Tibial artery (tissue), 4 donors: ENCODE measurements at places on chromosomes 11 and 22.

- H3K36me3 ChIP-seq, result no peaks in the 10 kb centered on the region
- no peaks in the 10 kb centered on the region for H3K27me3 ChIP-seq
- peak overlapping the region; percentile 72 for H3K4me3 ChIP-seq
- peaks cover 44% of the 10 kb centered on the region for H3K4me1 ChIP-seq
- peak overlapping the region; percentile 85 for H3K27ac ChIP-seq
Observed at GRCh38 chr11:126357055-126357962, 1.8 kb downstream of the ST3GAL4 start.

GRCh38 chr22:35742342-35743100, 24.8 kb downstream of the APOL5 start:
- DNase-seq, result no peak
- no peak overlapping the region for H3K4me3 ChIP-seq

GRCh38 chr11:117789241-117789640, 7.8 kb downstream of the DSCAML1 start:
- DNase-seq, result no peak
- peaks cover 50% of the 10 kb centered on the region for H3K27me3 ChIP-seq
- H3K4me1 ChIP-seq, result no peaks in the 10 kb centered on the region
- no peaks in the 10 kb centered on the region for H3K36me3 ChIP-seq
- no peak overlapping the region for H3K27ac ChIP-seq

DNA sequence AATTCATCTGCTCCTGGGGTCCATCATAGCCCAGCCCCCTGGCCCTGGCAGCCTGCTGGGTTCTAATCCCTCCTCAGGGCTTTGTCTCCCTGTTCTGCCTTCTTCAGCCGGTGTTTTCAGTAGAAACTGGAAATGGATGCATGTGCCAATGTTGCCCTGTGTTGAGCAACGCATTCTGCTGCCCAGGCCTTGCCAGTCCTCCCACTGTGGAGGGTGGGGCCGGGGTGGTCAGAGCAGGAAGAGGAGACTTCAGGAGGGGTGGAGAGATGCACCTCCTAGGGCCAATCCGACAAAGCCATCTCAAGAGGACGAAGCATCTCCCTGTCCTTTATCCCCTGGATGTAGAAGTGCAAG, 27.6 kb upstream of the ZBTB16 start:
- no peaks in the 10 kb centered on the region for H3K27me3 ChIP-seq
- no peaks in the 10 kb centered on the region for H3K36me3 ChIP-seq
- peaks cover 9% of the 10 kb centered on the region for H3K4me1 ChIP-seq

- H3K4me1 ChIP-seq, result peaks cover 7% of the 10 kb centered on the region
- DNase-seq, result no peak
- no peaks in the 10 kb centered on the region for H3K27me3 ChIP-seq
Observed at GRCh38 chr11:110121204-110121603, 28.0 kb downstream of the ZC3H12C start.

DNA sequence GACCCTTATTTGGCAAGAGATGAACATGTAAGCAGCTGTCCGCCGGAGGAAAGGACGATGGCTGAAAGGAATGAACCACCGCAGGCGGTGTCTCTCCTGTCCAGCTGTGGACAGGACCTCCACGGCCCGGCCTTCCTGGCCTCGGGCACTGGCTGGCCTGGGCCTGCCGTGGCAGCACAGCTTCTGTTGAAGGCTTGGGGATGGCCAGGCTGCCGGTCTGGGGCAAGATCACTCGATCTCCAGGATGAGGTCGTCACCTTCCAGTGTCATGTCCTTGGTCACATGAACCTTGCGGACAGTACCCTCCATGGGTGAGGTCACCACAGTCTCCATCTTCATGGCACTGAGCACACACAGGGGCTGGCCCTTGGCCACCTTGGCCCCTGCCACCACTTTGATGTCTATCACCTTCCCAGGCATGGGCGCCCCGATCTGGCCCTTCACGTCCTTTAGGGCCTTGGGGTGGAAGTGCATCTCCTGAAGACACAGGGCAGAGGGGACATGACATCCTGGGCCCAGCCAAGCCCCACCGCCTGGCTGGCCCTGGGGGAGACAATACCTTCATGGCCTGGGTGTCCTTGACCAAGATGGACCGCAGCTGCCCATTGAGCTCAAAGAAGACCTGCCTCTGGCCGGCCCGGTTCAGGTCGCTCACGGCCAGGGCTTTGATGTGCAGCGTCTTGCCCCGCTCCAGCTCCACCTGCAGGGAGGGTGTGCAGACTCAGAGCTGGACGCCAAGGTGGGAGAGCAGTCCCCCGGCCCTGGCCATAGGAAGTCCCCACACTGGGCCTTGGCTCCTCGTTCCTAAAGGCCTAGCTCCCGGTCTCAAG, 5.6 kb downstream of the RCE1 start:
- no peaks in the 10 kb centered on the region for H3K27me3 ChIP-seq
- H3K27ac ChIP-seq, result no peak overlapping the region
- peaks cover 23% of the 10 kb centered on the region for H3K36me3 ChIP-seq
- DNase-seq, result peak; percentile 57
- peaks cover 10% of the 10 kb centered on the region for H3K4me1 ChIP-seq
- H3K4me3 ChIP-seq, result no peak overlapping the region

DNA sequence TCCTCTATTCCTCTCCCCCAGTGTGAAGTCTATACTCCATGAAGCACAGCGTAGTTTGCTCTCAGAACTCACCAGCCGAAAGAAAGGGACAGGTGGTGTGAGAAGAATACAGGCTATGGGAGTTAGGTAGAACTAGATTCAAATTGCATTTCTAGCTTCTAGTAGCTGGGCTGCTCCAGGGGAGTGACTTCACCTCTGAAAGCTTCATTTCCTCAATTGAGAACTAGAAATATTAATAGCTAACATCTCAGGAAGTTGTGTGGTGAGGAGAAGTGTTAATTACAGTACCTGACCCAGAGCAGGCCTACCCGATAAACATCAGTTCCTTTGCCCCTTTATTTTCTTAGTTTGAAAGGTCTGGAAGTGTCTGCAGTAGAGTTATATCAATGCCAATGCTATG, 484.7 kb upstream of the TENM4 start:
- H3K4me3 ChIP-seq, result no peak overlapping the region
- H3K36me3 ChIP-seq, result no peaks in the 10 kb centered on the region
- H3K27me3 ChIP-seq, result no peaks in the 10 kb centered on the region
- H3K27ac ChIP-seq, result no peak overlapping the region
- DNase-seq, result no peak
- H3K4me1 ChIP-seq, result no peaks in the 10 kb centered on the region

DNA sequence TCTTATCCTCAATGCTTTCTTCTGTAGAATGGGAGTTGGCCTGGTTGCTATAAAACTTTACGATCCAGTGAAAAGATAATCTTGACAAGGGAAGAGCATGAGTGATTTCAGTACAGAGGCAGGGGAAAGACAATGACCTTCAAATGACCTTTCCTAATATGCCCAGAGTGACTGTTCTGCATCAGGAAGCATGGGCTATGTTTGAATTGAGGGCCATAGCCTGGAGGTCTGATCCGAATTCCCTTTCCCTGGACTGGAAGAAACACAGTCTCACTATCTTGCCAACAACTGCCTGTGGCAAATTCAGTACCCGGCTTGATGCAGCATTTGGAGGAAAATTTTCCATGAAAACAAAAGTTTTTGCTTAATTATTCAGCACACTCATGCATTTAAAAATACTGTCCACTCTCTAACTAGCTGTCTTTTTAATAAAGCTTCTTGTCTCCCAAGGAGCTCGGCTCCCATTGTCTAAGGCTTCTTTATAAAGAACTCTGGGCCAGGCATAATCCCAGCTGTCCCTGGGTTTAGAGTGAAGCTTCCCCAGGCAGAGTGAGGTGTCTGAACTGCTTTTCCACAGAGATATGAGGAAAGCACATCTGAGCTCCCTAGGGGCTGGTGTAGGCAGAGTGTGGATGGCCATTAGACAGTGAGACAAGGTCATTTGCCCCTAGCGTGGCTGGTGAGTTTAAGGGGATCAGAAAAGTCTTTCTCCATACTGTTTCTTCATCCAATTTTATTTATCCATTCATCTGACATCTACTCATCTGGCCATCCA, 132.7 kb upstream of the CADM1 start:
- no peaks in the 10 kb centered on the region for H3K27me3 ChIP-seq
- H3K4me1 ChIP-seq, result no peaks in the 10 kb centered on the region
- H3K27ac ChIP-seq, result no peak overlapping the region
- no peaks in the 10 kb centered on the region for H3K36me3 ChIP-seq
- no peak for DNase-seq

GRCh38 chr22:47225931-47226633, 463.6 kb downstream of the TBC1D22A start:
- H3K27me3 ChIP-seq, result no peaks in the 10 kb centered on the region
- no peak for DNase-seq
- no peaks in the 10 kb centered on the region for H3K36me3 ChIP-seq
- no peak overlapping the region for H3K4me3 ChIP-seq
